Stimulated activated CD8-positive, alpha-beta memory T cell treated with anti-CD3 and anti-CD28 coated beads, Interleukin-7, amount 100 ng/mL, for 1 hour (primary cell): ENCODE measurements at places on chromosomes 11 and 22.

DNA sequence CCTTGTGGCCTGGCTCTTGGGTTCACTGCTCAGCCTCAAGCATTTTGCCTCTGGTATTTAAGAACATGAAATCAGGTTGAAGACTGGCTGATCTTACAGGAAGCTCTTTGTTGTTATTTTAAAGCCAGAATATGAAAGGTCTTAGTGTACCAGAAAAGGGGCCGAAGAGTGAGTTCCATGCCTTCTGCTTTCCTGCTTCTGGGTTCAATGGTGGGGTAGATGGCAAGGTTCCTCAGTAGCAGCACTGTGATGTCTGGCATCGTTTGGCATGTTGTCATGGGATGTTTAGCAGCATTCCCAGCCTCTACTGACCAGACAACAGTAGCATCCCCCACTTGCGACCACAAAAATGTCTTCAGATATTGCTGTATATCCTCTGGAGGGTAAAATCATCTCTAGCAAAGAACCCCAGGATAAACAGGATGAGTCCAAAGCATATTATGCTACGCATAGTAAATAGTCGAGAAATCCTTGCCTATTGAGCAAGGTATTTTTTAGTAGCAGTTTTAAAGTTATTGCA lies 2.4 kb downstream of the VPS26B start:
- DNase-seq: no peak

DNA sequence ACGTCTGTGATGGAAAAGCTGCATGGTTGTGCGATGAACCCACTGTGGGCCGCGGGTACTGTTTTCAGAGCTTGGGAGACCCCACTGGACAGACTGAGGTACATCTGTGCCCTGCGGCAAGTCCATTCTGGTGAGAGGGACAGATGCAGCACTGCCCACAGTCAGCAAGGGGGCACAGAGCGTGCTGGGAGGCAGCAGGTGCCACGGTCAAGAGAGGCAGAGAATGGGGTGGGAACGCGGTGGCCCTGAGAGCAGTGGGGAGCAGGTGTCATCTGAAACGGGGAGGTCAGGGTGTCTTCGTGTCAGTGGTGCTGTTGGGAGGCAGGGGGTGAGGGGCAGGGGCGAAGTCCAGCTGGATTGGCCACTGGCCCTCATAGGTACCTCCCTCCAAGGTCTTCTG lies 32.0 kb downstream of the TBC1D22A start:
- DNase-seq: no peak

GRCh38 chr11:128745311-128746136 lies 51.7 kb downstream of the FLI1 start:
- no peak for DNase-seq

DNA sequence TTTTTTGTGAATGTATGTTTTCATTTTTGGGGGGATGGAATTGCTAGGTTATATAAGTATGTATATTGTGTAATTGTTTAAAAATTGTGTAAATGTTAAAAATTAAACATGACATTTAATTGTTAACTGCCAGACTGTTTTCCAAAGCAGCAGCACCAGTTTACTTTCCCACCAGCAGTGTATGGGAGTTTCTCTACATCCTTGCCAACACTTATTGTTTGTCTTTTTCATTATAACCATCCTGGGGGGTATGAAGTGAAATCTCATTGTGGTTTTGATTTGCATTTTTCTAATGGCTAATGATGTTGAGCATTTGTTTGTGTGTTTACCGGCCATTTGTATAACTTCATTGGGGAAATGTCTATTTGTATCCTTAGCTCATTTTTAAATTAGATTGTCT lies 31.7 kb upstream of the RRAS2 start:
- DNase-seq: no peak

DNA sequence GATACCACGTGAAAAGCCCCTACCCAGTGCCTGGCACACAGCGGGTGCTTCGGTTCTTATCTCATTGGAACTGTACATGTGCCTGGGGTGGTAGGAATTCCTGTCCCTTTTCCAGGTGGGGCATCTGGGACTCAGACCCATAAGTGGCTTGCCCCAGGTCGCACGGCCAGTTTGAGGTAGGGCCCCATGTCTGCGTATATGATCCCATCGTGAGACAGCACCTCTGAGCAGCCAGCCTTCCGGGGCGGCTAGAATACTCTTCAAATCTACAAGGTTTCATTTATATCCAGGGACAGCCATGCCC lies 33.5 kb upstream of the SMIM38 start:
- no peak for DNase-seq

- no peak for DNase-seq
Measured at GRCh38 chr22:36795633-36796032, 19.7 kb upstream of the IFT27 start.

DNA sequence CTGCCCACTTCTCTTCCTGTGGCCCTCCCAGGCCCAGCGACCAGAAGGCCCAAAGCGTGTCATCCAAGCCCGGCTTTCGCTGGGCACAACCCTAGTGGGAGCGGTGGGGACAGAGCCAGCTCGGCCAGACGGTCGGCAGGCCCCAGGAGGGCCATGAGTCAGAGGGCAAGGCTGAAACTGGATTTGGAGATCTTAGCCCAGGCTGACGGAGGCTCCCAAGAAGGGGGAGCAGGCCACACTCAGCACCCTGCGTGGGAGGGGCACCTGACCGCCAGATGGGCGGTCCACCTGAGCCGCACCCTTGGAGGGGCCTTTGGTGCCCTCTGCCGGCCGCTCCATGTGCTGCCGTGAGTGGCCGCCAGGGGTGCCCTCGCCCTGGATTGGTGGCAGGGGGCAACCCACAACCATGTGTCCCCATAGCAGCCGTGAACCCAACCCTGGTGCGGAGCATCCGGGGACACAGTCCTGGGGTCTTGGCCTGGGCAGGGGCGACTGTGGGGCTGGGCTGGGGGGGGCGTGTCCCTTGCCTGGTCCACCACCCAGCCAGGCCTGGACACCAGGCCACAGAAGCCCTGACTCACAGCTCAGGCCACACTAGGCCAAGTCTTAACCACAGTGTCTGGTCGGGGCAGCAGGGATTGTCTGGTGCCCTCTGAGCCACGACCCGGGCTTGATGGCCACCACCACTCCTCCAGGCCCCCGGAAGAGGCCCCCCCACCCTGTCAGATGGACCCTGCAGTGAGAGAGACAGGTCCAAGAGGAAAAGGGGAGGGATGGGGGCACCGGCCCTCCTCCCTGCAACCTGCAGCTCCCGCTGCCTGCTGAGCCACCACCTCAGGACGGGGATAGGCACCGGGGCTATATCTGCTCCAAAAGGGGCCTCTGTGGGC lies 19.2 kb upstream of the TALDO1 start:
- peak; percentile 61 for DNase-seq

DNA sequence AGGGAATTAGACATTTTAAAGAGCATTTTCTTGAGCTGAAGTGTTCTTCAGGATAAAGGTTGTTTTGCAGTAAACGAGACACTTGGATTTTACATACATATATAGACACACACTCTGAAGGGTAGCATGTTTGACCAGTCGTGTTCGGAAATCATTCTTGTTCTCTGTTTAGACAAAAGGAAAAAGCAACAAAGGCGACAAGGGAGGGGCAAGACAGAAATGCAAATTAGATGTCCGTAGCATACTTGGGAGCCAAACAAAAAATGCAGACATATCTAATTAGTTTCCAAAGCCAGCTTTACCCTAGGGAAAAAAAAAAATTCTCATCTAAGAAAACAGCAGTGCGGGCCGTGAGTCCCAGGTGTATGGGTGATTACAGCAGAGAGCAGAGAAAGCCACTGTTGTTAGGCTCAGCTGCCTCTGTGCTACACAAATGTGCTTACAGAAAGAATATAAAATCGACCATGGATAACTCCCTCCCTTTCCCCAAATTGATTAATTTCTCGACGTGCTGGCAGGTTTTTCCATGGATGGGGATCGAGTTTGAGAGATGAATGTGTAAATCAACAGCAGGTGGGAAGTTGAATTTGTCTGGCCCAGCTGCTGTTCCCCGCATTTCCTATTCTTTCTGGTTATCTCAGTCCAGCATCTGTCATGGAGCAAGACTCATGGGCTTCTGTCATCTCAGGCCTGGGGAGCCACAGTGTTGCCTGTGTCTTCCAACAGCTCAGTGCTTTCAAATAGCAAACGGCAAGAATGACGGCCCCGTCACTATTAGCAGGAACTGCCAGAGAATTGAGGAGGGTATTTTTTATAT lies 176.5 kb upstream of the TTC12 start:
- DNase-seq: no peak

GRCh38 chr11:12454782-12455181 lies 77.4 kb downstream of the PARVA start:
- no peak for DNase-seq

DNA sequence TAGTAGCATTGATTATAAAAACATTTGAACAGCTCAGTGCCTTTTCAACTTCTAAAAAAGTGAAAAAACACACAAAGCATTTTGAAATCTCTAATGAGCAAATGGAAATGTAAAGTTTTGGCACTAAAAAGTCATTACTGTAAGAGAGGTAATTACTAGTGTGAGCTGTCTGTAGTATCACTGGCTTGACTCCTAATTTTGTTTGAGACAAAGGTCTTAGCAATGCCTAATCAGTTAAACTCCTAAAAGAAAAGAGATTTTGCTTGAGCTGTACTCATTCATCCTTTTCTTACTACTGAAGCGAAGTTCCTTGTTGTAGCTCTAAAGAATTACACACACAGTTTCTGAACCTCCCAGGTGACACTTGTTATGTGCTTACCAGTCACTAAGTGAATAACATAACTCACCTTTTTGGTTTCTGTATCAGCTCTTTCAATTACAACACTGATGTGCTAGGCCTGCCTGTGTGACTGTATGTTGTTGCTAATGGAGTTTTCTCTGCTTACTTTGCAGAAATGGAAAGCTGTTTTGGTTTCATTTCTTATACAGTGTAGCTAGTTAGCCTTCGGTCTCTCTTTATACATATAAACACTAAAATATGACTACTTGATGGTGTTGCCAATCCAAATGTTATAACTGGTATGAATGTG lies 924.4 kb upstream of the TENM4 start:
- no peak for DNase-seq

GRCh38 chr11:111834432-111835163 lies 36.8 kb downstream of the ALG9 start:
- no peak for DNase-seq

- DNase-seq: no peak
Measured at GRCh38 chr22:19757985-19758895, 2.3 kb upstream of the TBX1 start.

DNA sequence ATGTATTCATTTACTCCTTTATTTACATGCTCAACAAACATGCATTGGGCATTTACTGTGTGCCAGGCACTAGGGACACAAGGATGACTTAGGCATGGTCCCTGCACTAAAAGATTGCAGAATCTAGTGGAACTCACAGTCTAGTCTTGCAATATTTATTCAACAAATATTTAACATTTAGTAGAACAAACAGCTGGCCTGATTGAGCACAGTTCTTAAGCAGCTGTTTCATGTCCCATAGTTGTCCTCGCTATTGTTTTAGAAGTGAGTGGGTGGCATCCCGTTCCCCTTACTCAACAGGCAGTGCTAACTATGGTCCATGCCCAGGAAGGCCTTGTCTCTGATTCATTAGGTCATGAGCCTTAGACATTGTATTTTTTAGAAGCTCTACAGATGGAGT lies 459.9 kb upstream of the CADM1 start:
- DNase-seq: no peak

- no peak for DNase-seq
Measured at GRCh38 chr11:65718964-65719492, 1.6 kb downstream of the RNASEH2C start.

DNA sequence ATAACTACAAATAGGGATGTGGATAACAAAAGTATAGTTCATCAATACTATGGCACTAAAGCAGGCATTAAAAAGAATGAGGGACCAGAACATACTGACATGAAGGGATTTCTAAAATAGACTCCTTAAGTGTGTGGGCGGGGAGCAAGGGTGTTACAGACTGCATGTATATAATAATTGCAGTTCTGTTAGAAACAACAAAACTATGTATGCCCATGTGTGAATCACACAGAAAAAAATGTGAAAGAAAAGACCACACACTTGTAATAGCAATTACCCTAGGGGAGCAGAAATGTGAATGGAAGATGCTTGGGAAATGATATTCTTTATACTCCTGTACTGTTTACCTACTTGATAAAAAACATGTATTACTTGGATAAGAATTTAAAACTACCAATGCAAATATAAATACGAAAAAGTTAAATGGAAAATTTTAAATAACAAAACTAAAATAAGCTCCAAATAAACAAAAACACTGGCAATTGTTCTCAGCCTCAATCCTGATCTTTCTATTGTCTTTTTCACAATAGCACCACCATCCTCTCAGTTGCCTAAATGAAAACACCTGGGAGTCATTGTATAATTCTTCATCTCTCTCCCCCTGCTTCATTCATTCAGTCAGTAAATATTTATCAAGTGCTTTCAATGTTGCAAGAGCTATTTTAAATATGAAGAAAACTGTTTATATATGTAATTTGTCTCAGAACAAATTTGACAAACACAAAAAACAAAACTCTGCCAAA lies 129.8 kb downstream of the FCHSD2 start:
- DNase-seq: no peak

DNA sequence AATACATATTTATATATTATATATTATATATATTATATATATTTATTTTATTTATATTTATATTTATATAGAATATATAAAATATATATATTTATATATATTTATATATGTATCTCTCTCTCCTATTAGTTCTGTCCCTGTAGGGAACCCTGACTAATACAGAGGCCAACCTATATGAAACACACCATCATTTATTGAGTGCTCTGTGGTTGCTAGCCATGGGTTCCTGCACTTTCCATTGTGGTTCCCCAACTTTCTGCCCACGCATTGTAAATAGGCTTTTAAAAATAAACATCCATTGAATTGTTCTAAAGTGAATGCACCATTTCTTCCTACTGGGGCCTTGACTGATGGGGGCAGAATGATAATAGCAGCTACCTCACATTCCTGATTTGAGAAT lies 93.8 kb upstream of the SESN3 start:
- no peak for DNase-seq

DNA sequence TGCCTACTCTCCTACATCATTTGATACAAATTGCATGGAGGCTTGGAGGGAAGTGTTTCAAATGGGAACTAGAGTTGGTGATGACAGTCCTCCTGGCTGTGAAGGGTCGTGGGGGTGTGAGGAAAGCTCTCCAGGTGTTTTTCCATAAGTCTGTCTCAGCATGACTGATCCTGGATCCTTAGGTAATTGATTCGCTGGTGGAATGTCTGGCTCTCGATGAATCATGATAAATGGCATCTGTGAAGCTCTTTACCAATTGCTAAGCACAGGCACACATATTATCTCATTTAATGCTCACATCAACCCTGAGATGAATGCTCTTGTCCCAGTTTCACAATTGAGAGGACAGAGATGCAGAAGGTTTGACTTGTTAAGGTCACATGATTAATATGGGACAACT lies 107.5 kb downstream of the PKNOX2 start:
- no peak for DNase-seq

- no peak for DNase-seq
Measured at GRCh38 chr11:128323381-128323780, 264.0 kb downstream of the ETS1 start.

DNA sequence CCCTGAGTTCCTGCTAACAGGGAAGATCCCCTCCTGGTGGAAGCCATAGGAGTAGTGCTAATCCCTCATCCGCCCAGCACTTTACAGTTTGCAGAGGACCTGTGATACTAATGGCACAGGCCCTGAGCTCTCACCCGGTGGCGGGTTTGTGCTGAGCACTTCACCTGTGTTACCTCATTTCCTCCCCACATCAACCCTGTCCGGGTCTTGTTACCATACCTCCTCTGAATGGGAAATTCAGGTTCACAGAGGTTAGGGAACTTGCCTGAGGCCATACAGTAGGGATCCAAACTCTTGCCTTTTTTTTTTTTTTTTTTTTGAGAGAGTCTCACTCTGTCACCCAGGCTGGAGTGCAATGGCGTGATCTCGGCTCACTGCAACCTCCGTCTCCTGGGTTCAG lies 25.2 kb downstream of the CAPN1 start:
- no peak for DNase-seq

- DNase-seq: no peak
Measured at GRCh38 chr11:76649851-76650372, 20.6 kb downstream of the LRRC32 start.
